ENCODE measurements at places on chromosomes 3 and 15.
A peak's percentile ranks its signal among the peaks of the same experiment; 100 is the strongest.

DNA sequence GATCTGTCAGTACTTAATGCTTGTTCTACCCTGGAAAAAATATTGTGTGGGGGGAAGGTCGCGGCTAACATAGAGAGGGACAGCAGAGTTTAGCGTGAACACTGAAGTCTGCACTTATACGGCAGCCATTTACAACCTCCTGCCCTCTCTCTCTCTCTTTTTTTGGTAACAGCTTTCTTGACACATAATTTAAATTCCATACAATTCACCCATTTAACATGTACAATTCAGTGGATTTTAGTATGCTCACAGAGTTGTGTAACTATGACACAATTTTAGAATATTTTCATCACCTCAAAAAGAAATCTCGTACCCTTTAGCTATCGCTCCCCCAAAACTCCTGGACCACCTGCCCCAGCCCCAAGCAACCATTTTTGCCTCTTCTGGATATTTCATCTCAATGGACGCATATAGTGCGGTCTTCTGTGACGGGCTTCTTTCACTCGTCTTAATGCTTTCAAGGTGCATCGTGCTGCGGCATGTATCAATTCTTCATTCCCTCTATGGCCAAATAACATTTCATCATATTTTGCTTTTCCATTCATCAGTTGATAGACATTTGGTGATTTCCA, 141.8 kb downstream of the XXYLT1 start:
- DNase-seq: no peak

GRCh38 chr15:62649793-62650420, 392.6 kb upstream of the TPM1 start:
- peak; percentile 61 for DNase-seq

- no peak for DNase-seq
Measured at GRCh38 chr3:66492071-66492470, 8.8 kb downstream of the LRIG1 start.

GRCh38 chr3:46867550-46867898, 4.3 kb upstream of the MYL3 start:
- DNase-seq: no peak

- no peak for DNase-seq
Measured at GRCh38 chr3:69252631-69253030, 130.2 kb upstream of the LMOD3 start.

- DNase-seq: no peak
Measured at GRCh38 chr3:195698647-195699387, 22.0 kb upstream of the MUC20 start.

GRCh38 chr15:55613727-55614126, 25.6 kb upstream of the PYGO1 start:
- DNase-seq: no peak

GRCh38 chr3:23711916-23712494, 93.8 kb upstream of the UBE2E1 start:
- DNase-seq: no peak

- no peak for DNase-seq
Measured at GRCh38 chr15:100784493-100785180, 95.0 kb upstream of the ALDH1A3 start.

- no peak for DNase-seq
Measured at GRCh38 chr3:156553705-156554356, 1.1 kb downstream of the SSR3 start.

- no peak for DNase-seq
Measured at GRCh38 chr3:138469874-138470273, 35.5 kb downstream of the ESYT3 start.

DNA sequence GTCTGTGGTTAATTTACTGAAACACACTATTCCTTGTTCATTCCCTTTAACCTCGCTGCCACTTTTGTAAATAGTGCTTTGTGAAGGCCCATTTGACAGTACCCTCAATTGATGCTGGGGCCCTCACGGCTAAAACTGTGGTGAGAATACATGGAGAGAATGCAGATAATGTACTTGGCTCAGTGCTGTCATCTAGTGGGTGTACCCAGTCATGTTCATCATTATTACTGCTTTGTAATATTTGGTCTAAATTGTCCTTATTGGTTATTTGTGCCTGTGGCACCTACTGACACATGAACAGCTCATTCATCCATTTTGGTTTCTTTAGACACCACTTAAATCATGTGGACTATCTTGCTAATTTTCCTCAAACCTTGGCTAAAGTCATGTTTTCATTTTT, 543.6 kb downstream of the EDEM1 start:
- DNase-seq: peak; percentile 12

DNA sequence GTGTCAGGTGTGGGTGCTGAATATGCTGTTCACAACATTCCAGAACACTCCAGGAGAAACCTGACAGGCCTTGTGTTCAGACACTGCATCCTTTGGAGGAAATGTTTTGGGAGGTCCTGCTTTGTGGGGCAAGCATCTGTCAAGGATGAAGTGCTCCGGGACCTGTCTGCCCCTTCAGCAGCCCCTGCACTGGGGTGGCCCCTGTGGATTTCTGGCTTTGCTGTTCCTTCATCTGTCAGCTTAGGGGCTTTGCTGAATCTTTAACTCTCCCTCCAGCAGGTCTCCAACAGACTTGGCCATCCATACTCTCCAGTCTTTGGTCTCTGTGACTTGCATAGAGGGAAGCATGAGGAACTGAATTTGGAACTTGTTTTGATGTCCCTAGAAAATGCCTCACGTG, 3.1 kb downstream of the PRR23E start:
- peak; percentile 21 for DNase-seq

GRCh38 chr3:20246662-20247061, 60.7 kb upstream of the SGO1 start:
- DNase-seq: peak; percentile 20

GRCh38 chr3:169999433-169999832, 32.8 kb downstream of the SEC62 start:
- DNase-seq: peak; percentile 52

DNA sequence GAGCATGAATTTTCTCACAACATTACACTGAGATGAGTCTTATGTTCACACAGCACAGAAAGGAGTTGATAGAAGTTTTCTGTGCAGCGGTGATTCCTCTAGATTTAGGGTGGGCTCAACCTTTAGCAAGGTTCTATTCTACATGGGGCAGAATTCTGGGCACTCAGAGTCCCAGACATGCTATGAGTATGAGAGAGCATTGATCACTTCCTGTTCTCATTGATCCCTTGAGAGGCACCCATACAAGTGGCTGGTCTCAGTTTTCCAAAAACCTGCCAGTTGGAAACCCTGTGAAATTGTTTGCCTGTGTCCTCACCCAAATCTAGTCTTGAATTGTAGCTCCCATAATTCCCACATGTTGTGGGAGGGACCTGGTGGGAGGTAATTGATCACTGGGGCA, 112.5 kb upstream of the NR2F2 start:
- DNase-seq: no peak

- DNase-seq: no peak
Measured at GRCh38 chr3:24339266-24339825, 155.3 kb downstream of the THRB start.

- no peak for DNase-seq
Measured at GRCh38 chr3:168427835-168428475, 332.2 kb upstream of the GOLIM4 start.

GRCh38 chr15:83992324-83993031, 243.1 kb upstream of the GOLGA6L4 start:
- DNase-seq: no peak

- DNase-seq: no peak
Measured at GRCh38 chr15:93291380-93291779, 202.4 kb upstream of the RGMA start.

DNA sequence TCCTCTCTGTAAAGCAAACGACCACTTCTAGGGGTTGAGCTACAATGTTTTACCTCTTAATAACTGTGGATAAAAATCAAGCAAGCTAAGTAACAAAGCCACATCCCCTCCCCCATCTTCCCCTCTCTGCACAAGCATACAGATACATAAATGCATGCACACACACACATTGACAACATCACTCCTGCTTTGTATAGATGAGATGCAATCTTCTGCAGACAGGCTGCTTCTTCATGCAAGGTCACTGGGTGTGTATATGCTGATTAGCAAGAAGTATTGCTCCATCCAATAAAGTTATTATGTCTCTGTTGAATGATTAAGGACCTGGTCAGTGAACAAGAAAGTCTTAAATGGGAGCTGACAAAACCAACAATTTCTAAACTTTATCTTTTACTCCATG, 8.8 kb upstream of the ATP11B start:
- DNase-seq: no peak

DNA sequence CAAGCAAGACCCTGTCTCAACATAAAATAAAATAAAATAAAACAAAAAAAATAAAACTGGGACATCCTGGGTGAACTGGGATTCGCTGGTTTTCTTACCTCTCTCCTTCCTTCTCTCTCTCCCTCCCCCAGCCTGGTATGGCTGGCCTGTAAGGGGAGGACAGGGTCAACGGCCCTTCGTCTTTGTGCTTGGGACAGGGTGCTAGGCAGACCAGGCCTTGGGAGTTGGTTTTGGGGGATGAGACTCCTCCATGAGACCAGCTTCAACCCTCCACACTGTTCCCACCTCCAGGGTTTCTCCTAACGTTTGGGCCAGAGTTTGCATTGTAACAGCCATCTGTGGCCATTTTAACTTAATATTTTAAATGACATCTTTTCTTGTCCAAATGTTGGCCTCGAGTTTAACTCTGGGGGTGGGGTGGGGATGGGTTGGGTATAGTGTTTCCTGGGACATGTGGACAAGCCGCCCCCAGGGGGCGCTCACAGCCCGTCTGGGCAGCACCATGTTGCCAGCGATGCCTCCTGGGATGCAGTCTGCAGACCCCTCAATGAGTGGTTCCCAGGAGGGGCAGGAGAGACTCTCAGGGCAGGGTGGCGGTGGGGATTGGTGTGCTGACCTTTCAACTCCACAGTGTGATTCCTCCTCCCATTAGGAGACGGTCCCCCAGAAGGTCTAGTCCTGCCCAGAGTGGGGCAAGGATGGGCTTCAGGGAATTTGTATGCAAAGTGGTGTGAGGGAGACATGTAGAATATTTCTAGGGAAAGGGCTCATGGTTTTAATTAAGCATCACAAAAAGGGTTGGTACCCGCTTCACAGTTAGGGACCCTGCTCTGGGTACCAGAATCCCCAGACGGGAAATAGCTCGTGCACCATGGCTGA, 37.7 kb upstream of the LCTL start:
- peak; percentile 81 for DNase-seq

DNA sequence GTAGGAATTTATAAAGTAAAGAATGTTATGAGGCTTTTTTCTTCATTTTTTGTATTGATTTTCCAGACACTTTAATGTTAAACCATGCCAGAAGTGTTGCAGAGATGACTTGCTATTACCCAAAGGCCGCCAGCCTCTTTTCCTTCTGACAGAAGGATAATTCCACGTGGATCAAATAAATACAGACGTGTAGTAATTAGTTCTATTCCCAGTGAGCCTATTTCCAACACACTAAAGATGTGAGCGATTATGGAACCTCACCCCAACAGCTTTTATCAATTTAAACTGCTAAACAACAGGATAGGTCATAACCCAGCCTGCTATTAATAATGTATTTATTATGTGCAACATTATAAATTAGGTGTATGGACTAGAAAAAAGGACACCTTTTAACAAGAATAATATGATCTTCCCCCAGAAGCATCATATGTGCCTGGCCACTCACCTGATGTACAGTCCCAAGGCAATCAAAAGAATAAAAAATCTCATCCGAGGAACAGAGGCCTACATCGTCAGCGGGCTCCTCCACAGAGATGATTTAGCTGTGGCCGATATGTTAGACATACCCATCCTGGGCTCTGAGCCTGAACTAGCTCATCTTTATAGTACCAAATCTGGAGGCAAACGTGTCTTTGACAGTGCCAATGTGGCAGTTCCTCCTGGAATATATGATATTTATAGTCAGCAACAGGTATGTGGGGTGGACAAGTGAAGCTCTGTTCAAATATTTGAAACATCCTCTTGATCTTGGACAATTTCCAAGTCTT, 125.9 kb upstream of the C15orf61 start:
- DNase-seq: no peak

GRCh38 chr3:14280326-14280725, 101.7 kb downstream of the LSM3 start:
- no peak for DNase-seq

- DNase-seq: no peak
Measured at GRCh38 chr15:57334257-57334656, 42.0 kb upstream of the CGNL1 start.

GRCh38 chr3:133136114-133137041, 98.2 kb downstream of the TMEM108 start:
- DNase-seq: peak; percentile 11

DNA sequence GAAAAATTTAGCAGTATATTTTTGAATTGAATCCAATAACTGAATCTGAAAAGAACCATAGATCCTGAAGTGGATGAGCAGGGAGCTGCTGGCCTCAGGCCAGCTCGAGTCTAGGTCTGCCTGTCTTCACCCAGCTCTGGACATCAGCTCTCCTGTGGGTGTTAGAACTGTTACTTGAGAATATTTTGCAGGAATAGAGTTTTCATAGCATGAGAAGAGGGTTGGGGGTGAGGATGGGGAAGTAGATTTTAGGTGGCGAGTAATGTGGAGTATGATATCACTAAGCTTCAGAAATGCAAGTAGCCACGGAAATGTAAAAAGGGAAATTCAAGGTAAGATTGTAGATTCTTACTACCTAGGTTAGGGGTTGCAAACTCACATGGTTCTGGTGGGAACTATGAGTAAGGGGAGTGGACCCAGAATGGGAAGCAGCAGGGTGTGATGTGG, 6.2 kb downstream of the RAB8B start:
- no peak for DNase-seq

GRCh38 chr15:41732483-41732882, 41.8 kb upstream of the MAPKBP1 start:
- DNase-seq: no peak

DNA sequence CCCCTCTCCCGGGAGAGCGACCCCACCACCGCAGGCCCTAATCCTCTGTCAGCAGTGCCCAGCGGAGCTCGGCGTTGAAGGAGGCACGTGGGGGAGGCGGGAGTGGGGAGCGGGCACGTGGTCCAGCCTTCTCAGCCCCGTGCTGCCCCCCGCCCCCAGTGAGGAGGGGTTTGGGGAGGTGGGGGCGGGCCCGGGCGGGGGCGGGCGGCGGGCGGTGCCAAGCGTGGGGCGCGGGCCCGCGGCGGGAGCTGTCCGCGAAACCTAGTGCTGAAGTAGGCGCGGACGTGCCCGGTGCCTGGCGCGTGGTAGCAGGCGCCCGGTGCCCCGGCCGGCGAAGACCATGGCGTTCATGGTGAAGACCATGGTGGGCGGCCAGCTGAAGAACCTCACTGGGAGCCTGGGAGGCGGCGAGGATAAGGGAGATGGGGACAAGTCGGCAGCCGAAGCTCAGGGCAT, at the start of gene CPLX3:
CPLX3 (plus strand) TSS at position 264 of the 456 bp plus-strand sequence; CDS start at position 341, 77 bp downstream.
- DNase-seq: peak; percentile 77

- DNase-seq: no peak
Measured at GRCh38 chr3:69566275-69566674, 173.0 kb upstream of the MITF start.

GRCh38 chr15:95499397-95499796, 831.1 kb upstream of the NR2F2 start:
- no peak for DNase-seq

All from GM13976 (cell line).